NCI-H1417 treated with DMSO at 0.1 percent for 48 hours (cell line): ENCODE measurements at places on chromosomes 7 and 10.

- no peak for DNase-seq
Measured at GRCh38 chr10:30991647-30992011, 40.0 kb downstream of the ZNF438 start.

GRCh38 chr7:142389544-142389943 lies 131.7 kb upstream of the PRSS58 start:
- no peak for DNase-seq

- no peak for DNase-seq
Measured at GRCh38 chr10:72953687-72954086, 919 bp downstream of the PLA2G12B start.

GRCh38 chr10:22553452-22553995 lies 160.9 kb downstream of the PIP4K2A start:
- no peak for DNase-seq
